Stimulated activated CD8-positive, alpha-beta memory T cell treated with anti-CD3 and anti-CD28 coated beads, Interleukin-4, amount 100 ng/mL, for 48 hours (primary cell): ENCODE measurements at places on chromosomes 6 and 20.

DNA sequence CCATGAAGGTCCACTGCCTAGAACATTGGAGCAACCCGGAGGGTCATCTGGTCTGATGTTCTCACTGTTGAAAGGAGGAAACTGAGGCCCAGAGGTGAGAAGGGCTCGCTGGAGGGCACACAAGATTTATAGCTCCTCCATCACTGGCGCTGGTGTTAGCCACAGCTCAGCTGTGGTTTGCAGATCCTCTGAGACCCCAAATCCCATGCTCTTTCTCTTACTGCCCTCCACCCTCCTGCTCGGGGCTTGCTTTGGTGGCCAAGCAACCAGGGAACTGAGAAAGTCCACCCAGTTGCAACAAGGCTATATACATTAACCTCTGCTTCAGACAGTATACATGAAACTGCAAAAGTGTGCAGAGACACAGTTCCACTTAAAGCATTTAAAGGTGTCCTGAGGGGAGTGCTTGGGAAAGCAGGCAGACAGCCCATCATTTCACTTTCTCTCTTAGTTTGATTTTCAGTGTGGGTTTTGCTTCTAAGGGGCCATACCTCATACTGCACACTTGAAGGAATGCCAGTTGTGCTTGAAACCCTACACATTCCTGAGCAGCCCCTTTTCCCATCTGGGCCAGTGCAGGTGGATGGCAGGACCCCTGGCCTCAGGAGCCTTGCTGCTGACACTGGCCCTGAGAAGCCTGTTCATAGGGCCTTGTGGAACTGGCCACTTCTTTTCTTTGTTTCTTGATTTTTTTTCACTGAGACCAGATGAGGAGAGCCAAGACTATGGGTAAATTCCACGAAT lies 347.6 kb downstream of the CDC5L start:
- DNase-seq, result no peak

DNA sequence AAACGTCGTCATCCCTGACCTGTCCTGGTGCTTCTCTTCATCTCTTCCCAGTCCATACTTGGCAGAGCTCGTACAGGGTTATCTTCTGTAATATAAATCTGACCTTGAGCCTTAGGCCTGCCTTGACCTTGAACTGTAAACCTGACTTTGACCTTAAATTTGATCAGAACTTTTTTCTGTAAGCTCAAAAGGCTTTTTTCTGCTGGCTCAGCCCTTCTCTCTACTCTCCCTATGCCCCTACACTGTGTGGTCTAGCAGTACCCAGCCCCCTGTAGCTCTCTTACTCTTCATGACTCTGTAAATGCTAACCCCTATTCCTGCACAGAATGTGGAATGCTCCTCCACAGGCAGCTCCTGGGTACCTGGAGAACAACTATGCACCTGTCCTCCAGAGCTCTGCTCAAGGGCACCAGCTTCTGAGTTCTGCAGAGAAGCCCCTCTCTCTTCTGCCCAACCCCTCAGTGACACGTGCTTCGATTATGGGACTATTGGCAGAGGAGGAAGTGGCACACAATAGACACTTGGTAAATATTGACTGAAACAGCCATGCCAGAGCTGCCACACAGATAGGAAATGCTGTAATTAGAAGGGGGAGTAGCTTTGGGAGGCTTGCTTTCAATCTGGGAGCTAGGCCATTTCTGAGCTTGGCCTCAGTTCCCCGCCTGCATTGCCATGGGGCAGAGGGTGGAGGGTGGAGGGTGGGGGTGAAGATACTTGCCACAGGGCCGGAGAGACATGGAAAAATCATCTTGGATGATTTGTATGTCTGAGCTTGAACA lies 15.4 kb downstream of the SNPH start:
- peak; percentile 17 for DNase-seq

DNA sequence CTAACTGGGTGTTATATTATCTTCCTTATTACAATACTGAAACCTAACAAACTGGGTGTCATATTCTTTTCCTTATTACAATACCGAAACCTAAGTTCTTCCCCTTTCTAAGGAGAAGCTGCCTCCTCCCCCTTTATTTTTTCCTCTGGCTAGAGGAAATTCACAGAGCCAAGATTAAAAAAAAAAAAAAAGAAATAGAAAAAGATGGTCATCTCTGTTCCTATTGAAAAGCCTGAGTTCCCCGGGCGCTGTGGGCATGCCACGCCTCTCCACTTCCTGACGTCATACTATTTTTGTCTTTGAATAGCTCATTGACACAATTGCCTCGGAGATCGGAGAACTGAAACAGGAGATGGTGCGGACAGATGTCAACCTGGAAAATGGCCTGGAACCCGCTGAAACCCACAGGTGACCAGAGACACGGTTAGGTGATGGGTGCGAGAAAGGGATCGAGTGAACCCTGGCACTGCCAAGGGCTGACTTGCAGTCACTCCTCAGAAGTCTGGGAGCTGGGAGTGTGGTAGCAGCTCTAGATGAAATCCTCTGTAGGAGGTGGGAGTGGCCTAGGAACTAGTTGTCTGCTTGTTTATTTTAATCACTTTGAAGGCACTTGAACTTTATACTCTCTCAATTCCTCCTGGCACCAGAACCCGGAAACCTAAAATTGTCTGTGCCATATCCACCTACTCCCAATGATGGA lies 82.2 kb upstream of the NAA20 start:
- no peak for DNase-seq

DNA sequence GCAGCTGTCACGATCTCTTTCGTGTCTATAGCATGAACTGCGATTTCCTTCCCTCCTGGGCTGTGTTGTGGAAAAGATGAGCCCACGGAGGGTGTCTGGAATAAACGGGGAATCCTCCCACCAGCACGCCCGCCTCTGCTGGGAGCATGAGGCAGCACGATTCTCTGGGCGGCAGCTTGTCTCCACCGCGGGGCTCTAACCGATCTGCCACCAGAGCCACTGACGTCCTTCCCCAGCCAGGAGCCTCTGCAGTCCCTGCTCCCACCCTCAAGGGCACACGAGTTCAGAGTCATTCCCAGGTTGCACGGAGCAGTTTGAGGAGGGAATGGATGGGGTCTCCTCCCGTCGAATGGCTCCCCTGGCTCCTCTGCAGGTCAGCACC lies 197.6 kb downstream of the DLL1 start:
- DNase-seq, result peak; percentile 14

GRCh38 chr6:11432713-11433450 lies 104.7 kb upstream of the TMEM170B start:
- DNase-seq, result no peak

- no peak for DNase-seq
These were observed 73.0 kb downstream of the TIAM2 start for GRCh38 chr6:155067956-155068615.

DNA sequence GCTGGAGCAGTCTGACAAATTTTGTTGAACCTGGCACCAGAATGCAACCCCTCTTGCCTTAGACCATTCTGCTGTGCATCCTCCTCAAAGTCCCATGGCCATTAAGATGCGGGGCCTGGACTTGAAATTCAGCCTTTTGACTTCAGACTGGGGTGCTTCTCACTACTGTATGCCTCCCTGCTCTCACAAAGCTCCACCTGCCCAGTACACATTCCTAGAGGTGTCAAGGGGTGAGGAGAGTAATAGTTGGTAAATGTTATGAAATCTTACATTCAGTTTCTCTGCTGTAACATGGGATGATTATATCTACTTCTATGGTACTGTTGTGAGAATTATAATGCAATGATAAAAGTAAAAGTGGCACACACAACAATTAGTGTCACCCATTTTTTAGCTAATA lies 70.8 kb downstream of the TULP4 start:
- no peak for DNase-seq

- peak; percentile 34 for DNase-seq
These were observed 45.1 kb downstream of the KIAA0319 start for GRCh38 chr6:24600903-24601302.

- no peak for DNase-seq
These were observed 1.3 kb upstream of the PTK6 start for GRCh38 chr20:63538204-63539091.

- DNase-seq, result no peak
These were observed 31.1 kb upstream of the F13A1 start for GRCh38 chr6:6351511-6352025.

GRCh38 chr6:456358-456867 lies 64.9 kb downstream of the IRF4 start:
- DNase-seq, result no peak

DNA sequence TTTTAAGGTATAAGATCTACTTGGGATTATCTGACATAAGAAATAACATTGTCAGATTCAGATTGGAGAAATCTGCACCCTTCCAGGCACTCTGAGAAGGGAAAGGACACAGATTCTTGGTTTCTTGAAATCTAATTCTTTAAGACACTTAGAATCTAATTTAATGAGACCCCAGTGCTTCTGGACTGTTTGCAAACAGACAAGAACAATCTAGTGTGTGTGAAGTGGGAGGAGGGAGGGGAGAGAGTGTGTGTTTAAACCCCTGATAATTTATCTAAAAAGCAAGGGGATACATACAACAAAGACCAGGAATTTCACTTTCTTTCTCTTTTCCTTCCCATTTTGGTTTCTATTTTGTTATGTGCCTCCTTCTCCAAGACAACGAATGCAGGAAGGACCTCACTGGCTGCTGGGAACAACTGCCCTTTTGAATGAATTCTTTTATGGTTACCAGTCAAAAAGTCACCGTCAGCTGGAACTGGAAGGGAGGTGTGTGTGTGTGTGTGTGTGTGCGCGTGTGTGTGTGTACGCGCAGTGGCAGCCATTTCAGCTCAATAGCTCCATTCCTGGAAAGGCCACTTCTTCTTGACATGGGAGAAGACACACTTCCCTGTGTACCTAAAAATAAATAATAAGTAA lies 129.4 kb downstream of the BCAS1 start:
- no peak for DNase-seq
